CD4-positive, alpha-beta T cell (primary cell): ENCODE measurements at places on chromosomes 2 and 18.

DNA sequence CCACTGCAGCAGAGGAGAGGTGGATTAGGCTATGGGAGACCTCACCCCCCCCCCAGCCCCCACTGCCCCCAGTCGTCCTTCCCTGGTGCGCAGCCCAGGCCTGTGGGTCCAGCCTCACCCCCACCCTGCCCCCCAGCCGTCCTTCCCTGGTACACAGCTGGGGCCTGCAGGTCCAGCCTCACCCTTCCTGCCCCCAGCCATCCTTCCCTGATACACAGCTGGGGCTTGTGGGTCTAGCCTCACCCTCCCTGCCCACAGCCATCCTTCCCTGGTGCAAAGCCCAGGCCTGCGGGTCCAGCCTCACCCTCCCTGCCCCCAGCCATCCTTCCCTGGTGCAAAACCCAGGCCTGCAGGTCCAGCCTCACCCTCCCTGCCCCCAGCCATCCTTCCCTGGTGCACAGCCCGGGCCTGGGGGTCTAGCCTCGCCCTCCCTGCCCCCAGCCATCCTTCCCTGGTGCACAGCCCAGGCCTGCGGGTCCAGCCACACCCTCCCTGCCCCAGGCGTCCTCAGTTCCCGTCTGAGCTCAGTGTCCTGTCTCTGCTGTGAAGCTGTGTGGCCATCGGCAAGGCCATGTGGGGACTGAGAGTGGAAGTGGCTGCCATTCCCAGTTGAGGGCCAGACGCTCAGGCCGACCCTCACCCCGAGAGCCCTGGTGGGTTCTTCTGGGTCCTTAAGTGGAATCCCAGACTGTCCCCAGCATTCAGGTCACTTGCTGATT, 86.8 kb upstream of the SNTG2 start:
- no peak for DNase-seq

DNA sequence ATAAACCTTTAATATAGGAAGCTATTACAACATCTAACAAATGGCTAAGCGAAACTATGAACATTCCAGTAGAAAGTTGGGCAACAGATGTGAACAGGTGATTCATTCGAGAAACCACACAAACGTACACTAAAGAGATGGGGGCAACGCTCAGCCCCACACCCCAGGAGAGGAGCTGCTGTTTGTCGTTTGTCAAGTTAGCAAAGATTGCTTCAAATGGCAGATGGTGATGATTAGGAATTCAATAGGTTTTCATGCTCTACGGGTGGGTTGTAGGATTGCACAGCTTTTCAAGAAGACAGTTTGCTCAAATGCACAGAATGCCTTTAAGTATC, 154.7 kb upstream of the HDAC4 start:
- DNase-seq = no peak

DNA sequence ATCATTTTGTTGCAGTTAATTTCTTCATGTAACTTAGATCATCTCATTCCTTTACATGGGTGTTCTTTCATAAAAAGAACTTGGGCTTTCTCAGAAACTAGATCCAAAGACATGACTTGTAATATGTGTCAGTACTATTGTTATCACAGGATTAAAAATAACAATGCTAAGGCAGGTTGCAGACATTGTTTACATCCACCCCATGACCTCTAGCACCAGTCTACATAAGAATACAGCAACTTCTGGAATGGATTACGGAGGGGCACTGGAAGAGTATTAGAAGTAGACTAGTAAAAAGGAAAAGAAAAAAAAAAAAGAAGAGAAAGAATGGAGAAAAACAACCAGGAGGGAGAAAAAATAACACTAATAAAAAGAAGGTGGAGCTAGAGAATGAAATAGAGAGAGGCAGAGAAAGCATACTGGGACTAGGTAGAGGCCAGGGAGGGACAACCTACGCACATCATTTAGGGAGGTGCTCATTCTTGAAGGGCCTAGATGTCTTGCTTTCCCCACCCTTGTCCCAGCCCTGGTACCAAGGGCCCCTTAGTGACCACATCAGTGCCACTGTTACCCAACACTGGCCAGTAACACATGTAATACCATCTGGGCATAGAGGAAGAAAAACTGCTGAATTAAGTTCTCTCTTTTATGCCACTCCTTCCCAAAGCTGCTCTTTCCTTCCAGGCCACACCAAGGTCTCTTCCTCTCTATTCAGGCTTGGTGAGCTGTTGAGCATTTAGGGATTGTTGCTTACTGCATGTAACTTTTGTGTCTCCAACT, 70.6 kb upstream of the KLF7 start:
- DNase-seq = no peak

GRCh38 chr2:239440511-239440959, 39.7 kb upstream of the HDAC4 start:
- DNase-seq = no peak

- DNase-seq = no peak
These were observed 2.0 kb upstream of the CAPN14 start for GRCh38 chr2:31219131-31219969.

DNA sequence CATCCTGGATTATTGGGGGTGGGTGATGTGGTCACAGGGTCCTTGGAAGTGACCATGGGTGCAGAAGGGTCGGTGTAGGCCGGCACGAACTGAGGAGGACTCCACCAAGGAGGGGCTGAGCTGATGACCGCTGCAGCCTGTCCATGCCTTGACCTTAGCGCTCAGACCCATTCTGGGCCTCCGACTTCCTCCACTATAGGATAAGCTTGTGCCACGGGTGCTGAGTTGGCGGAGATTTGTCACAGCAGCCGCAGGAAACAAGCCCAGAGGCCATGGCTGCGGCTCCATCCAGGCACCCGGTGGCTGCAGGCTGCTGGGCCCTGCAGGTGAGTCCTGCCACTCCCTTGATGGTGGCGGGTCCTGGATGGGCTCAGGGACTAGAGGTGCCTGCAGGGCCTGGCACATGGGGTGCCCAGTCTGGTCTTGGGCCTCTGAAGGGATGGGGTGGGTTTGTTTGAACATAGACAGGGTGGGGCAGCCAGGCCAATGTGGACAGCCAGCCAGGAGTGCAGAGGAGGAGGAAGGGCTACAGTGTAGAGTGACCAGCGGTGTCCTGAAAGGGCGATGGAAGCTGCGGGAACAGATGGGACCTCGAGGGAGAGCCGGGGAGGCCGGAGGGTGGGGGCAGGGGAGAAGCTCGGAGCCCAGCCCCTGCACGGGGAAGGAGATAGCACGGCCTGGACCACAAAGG, 84.8 kb downstream of the SEPTIN10 start:
- no peak for DNase-seq

DNA sequence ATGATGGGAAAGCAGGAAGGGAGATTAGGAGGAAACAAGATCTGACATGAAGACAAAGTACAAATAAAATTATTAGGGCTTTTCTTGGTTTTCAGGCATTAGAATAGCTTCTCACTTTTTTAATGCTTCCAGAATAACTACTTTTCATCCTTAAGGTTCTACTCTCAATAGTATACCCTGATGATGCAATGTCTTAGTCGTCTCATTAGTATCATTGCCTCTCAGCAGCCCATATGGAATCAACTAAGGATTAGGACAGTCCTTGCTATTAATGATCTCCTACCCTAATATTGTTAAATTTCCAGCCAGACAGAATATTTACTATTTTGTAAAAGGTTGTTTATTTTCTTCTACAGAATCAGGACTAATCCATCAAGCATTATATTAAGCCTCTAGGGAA, 55.9 kb downstream of the RELCH start:
- DNase-seq = no peak

DNA sequence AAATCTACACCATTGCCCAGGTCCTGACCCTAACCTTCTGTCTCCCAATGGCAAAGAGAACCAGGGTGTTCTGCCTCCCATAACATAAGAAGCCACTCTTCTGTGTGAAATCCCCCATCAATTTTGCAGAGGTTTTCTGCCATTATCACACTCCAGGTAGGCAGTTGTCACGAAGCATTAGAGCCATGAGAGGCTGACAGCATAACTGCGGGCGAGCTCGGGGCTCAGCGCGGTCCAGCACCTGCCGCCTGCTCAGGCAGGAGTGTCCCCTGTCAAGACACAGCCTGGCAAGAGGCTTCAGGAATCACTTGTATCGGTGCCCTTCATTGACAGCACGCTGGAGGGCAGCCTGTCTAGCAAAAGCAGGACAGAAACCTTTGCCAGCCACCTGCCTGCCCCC, 251.2 kb downstream of the SATB2 start:
- no peak for DNase-seq

DNA sequence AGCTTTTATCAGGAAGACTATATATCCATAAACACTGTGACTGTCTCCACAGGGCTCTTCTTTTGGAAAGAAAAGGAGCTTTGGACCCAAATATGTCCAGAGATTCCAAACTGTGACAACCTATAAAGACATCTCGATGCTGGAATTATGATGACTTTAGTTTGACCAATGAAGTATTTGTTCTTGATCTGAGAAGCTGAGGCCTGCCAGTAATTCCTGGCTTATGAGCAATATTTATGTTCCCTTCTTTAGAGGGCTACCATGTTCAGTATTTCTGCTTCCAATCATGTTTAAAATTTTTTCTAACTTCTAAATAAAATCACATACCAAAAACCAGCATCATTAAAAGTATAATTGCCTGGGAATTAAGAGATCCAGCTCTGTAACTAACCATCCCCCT, 41.1 kb downstream of the FEZ2 start:
- DNase-seq = no peak

DNA sequence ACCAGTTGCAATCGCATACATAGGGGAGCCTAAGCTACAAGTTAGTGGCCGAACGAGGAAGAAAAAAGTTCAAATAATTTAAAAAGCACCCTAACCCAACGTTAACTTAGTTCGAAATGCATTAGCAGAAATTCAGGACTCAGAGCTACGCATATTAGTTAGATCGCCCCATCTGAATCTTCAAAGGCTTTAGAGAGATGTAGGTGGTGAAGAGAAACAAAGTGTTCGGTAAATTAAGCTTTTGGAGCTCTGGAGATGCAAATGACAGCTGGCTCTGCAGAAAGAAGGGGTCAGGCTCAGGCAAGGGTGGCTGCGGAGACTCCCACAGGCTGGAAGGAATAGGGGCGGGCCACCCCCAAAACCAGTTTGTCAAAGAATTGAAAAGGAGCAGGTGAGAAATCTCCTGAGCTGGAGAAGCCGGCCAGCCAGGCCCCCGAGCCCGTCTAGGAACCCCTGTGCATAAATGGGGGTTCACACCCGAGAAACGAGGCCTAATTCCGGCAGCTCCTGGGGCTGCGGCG, 621 bp downstream of the TXNL1 start:
- DNase-seq = no peak

GRCh38 chr2:48473271-48473670, 56.7 kb upstream of the STON1 start:
- no peak for DNase-seq

DNA sequence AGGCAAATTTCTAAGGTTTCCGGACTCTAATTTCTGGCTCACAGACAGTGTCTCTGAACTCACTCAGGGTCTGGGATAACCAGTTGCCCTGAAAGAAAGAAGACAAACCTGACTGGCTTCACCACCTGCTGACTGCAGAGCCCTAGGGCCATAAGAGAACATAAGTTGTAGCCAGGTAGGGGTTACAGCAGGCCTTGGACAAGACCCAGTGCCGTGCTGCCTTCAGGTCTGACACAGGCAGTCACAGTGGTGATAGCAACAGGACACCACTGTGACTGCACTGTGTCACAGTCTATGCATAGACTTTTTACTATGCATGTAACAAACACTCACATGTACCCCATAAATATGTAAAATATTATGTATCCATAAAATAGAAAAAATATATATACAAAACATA, 508.5 kb downstream of the PID1 start:
- DNase-seq = no peak

DNA sequence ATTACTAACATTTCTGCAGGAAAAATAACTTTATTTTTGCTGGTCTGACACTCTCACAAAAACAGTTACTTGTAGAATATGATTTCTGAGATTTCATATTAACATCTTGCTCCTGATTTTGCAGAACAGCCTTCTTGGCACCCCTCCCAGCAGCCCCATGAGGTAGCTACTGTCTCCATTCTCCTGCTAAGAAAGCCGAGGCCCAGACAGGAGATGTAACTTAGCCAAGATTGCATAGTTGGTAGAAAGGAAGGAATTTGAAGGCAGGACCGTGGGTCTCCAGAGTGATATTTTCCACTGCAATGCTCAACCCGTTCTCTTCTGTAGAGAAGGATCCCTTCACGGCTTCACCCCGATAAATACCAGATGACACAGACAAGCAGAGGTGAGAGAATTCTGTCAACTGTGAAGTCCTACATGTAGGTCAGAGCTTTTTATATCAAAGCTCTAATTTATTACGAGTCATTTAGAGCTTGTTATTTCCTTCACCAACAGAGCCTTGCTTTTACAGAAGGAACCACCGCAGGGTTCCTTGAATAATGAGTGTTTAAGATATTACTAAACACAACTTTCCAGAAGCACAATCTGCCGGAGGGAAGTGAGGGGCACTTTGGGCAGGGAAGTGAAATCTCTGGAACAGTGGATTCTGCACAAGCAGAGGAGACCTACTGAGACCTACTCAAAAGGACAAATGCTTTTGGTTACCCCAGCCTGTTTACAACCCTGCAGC, 48.0 kb upstream of the MYCN start:
- no peak for DNase-seq

- no peak for DNase-seq
These were observed 4.5 kb upstream of the CREB1 start for GRCh38 chr2:207525296-207525695.

- DNase-seq = no peak
These were observed 28.8 kb upstream of the IGFBP2 start for GRCh38 chr2:216604458-216604857.

- DNase-seq = no peak
These were observed 49.9 kb downstream of the TMEM17 start for GRCh38 chr2:62455957-62456692.

- DNase-seq = no peak
These were observed 64.4 kb downstream of the ZNF516 start for GRCh38 chr18:76430636-76431035.

DNA sequence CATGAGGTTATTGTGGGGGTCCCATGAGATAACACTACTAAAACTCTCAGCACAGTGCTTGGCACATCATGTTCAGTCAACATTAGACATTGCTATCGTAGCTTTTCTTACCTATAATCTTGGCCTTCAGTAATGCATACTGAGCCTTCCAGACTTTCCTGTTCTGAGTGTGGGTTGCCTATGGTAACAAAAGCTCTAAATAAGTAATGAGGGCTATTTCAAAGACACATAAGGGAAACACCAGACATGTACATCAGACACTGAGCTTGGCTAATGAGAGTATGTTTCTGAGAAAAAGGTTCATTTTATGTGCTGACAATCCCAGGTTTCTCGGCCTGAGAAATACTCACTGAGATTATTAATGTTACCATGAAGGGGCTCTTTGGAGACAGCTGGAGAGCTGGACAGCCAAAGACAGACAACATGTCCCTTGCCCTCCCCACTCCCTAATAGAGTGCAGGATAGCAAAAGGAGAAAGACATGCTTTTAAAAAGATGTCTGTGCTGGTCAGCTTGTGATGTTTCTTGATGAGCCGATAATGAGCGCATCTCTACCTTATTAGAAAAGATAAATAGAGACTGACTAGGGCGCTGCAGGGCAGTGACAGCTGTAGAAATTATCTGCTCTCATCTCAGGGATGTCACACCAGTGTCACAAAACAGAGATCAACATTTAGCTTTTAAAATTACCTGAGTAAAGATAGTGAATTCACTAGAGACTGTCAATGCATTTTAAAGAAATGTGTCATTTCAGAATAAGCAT, 25.4 kb downstream of the POLE4 start:
- no peak for DNase-seq

GRCh38 chr2:236553522-236553921, 16.1 kb upstream of the ACKR3 start:
- DNase-seq = no peak

GRCh38 chr2:74497777-74498499, 1.5 kb downstream of the LBX2 start:
- no peak for DNase-seq

GRCh38 chr2:83063511-83063910, 1395.6 kb downstream of the SUCLG1 start:
- no peak for DNase-seq
